Pancreas (tissue), 10 donors: ENCODE measurements at places on chromosomes 7 and 10. TPM values are rescaled to one million over a fixed set of nuclear protein-coding genes. Genes with fewer than 3 reads are reported as not detected.

MYO3A gene
- total RNA-seq = 0.97 TPM

AOAH gene
- total RNA-seq = 9.0 TPM

GRCh38 chr7:151793531-151793951, 83.4 kb downstream of the PRKAG2 start:
- DNase-seq = no peak

FGFR2 gene
- total RNA-seq = 41.6 TPM

GRCh38 chr10:125513429-125514182, 169.4 kb downstream of the TEX36 start:
- no peak for DNase-seq

LEP gene
- 0.06 TPM for total RNA-seq

GRCh38 chr10:117539903-117540639, 2.5 kb upstream of the EMX2 start:
- DNase-seq = no peak

- no peak for DNase-seq
Observed at GRCh38 chr7:105885387-105886111, 9.2 kb upstream of the ATXN7L1 start.

DNA sequence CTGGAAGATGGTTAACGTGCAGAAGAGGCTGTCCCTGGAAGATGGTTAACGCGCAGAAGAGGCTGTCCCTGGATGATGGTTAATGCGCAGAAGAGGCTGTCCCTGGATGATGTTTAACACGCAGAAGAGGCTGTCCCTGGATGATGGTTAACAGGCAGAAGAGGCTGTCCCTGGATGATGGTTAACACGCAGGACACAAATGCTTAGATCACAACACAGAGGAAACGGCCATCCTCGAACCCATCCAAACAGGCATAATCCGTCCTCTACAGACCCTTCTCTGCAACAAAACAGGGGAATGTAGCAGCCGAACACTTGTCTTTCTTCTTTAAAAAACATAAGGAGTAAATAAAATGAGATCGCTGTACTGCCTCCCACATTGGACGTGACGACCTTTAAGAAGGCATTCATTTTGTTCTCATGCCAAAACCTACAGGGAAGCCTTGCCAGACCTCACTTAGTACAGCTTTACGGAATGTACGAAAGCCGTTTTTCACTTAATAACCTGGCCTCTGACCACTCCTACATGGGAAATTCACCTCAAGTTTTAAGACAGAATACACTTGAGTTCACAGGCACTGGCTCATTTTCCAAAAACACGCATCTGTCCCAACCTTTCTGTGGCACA, 245.2 kb downstream of the ZMYND11 start:
- DNase-seq = no peak

DNA sequence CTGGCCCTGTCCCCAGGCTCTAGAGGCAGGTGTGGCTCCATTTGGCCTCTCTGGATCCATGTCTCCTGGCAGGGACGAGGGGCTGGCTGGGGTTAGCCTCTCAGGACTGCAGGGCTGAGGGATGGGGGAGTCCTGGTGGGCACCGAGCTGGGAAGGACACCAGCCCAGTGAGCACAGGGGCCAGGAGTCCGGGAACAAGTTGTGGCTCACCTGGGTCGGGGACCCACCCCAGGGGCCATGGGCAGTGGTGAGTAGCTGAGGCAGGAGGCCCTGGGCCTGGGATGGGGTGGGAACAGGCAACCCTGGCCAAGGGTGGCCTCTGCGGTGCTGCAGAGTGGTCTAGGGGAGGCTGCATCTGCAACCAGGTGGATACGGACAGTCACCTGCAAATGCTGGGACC, 24.1 kb downstream of the ANTXRL start:
- no peak for DNase-seq

MBL2 gene
- not detected for total RNA-seq

- DNase-seq = no peak
Observed at GRCh38 chr10:60714233-60714632, 64.0 kb upstream of the CDK1 start.

DNA sequence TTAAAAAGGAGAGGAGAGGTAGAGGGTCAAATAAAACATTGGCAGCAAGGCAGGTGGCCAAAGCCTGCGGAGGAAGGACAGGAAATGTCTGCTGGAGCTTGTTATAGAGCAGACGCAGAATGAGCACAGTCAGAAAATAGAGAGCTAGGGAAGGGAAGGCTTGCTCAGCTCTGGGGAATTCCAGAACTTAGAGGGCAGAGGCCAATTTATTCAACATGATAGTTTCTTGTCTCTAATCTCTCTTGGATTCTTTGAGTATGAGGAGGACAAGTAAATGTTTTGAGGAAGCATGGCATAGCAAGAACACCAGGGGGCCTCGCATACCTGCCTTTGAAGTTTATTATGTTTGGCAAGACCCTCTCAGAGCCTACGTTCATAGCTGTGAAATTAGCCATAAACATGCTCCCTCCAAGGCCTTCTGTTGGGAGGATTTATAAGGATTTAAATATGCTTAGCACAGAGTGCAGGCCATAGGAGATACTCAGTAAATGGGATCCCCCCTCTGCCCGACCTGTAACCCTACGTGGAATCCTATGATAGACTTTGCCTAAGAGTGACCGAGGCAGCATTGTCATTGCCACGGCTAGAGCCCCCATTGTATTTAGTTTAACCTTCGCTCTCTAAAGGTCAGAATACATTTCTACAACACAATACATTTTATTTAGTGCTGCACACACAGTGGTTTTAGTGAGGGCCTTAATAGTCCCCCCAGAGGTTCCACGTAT, 293.9 kb downstream of the CCDC3 start:
- no peak for DNase-seq

DNA sequence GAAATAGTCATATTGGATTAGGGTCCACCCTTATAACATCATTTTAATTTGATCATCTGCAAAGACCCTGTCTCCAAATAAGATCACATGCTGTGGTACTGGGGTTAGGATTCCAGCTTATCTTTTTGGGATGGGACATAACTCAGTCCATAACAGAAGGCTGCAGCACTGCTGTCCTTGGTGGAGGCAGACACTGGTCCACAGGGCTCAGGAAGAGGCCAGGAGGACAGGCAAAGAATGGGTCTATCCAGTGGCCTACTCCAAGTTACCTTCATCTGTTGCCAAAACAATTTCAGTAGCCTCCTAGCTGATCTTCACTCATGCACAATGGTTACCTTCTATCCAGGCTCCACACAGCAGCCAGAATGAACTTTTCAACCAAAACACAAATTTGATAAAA, 387.0 kb downstream of the GRID1 start:
- DNase-seq = no peak

GRCh38 chr10:91944880-91945630, 21.5 kb downstream of the BTAF1 start:
- DNase-seq = no peak

DNA sequence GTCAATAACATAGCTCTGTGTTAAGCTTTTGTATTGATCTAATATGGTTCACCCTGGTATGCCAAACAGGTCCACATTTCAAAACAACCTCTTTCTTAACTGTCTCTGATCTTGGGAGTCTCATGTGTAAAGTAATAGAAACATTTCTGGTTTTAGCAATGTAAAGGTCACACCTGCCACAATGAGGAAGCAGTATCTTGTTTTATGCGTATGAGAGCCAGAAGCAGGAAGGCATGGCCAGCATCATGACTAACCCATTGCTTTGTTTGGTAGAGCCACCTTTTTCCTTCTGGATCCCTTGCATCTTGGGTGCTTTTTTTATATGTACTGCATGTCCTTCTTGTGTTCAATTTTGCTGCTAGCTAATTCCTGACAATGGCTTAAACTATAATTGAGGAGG, 411.3 kb upstream of the SEMA3C start:
- no peak for DNase-seq

DNA sequence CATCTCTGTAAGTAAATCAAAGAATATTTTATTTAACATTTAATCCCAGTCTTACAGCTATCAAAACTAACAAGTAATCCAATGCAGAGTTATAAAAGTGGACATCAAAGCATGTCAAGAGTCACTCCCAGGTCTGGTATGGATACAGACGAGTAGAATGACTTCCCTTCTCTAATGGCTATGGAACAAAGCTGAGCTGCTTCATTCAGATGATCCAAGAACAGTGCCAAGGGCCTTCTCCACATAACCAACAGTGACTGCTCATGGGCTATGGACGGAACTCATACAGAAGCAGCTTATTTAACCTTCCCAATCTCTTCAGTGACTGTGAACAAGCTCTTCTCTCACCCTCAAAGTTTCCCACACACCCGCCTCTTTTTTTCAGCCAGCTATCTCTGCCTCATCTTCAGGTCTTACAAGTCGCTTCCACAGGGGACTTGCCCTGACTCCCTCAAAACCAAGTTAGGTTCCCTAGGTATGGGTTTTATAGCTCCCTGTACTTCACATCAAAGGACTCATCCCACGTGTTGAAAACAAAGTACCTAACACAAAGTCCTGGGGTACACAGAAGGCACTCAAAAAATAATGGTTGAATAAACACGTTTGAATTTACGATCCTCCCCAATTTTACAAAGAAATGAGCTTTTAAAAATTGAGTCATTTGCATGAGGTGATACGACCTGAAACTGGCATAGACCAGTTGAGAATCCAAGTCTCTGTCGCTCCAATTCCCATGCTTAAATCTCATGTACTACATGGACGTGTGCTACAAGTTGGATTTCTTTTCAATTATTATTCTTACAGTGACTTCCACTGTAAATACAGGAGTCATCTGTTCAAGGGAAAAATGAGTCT, 3.1 kb downstream of the USP6NL start:
- no peak for DNase-seq

SPDYE11 gene
- not detected for total RNA-seq

DNA sequence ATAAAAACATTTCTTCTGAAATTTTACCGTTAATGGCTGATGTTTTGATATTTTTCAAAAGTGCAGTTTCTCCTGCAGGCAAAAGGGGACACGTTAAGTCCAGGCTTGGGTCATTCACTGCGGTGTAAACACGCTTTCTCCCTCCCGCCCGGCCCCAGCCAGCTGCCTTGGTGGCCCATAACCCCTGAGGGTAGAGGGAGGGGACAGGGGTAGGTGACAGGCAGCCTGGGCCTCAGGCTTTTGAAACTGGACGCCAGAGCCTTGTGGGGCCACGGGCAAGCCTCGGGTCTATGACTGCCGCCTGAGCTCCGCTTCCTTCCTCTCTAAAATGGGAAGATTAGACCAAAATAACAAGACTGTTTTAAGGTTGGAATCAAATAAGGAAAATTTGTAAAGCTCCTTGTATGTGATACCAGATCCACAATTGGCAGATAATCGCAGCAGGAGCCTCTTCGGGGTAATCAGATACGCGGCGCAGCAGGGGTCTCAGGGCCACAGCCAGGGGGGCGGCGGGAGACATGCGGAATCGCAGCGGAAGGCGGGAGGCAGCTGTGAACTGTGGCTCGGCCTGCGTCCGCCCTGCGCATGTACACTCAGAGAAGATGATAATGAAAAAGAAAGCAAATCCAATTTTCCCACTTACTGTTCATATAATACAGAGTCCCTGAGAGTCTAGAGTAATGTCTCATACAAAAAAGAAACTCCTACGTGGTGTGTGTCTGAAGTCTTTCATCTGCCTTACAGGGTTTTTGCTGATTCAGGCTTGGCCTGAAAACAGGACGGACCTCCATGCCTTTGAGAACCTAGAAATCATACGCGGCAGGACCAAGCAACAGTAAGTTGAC, 138.3 kb downstream of the EGFR start:
- no peak for DNase-seq

DNA sequence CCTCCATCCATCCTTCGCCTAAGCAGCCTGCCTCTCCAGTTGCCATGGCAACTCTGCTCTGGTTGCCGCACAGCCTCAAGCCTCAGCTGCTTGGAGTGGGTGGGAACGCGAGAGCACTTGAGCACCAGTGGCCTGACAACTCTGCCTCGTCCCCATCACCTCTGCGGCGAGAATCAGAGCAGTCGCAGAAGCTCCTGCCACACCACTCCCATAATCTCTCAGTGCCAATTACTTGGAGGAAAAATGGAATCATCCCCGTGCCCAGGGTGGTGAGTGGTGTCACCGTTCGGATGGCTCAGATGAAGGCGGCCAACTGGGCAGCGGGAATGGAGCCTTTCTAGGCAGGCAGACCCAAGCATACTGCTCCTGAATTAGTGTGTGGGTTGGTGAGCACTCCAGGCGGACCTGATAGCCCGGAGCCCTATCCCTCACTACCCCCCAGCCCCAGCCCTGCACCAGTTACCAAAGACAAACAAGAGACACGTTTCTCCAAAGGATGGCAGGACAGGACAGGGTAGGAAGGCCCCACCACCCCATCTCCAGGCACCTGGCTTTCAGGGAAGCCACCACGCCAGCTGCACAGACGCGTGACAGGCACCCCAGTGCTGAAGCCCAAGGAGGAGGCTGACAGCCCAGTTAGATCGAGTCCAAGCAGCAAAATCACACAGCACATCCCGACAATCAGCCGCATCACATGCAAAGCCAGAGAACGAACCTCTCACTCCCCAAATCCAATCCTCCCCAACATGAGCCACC, 335.4 kb downstream of the PTPRN2 start:
- no peak for DNase-seq

CLCN1 gene
- not detected for total RNA-seq

DNA sequence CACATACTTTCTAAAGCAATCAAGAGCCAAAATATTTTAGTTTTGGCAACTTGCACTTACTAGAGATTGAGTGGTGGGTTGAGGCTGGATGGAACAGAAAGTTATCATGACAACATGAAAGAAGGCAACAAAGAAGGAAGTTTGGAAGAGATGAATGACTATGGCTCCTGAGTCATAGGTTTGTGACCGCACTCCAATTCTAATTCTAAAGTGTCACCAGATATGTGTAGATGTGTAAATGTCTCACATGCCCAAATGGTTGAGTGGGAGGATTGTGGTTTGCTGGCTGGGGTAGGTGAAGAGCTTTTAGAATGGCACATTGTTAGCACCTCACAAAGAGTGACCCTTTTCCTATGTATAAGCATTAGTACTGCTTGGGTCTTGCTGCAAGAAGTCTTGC, 20.2 kb downstream of the TAS2R16 start:
- no peak for DNase-seq

DNA sequence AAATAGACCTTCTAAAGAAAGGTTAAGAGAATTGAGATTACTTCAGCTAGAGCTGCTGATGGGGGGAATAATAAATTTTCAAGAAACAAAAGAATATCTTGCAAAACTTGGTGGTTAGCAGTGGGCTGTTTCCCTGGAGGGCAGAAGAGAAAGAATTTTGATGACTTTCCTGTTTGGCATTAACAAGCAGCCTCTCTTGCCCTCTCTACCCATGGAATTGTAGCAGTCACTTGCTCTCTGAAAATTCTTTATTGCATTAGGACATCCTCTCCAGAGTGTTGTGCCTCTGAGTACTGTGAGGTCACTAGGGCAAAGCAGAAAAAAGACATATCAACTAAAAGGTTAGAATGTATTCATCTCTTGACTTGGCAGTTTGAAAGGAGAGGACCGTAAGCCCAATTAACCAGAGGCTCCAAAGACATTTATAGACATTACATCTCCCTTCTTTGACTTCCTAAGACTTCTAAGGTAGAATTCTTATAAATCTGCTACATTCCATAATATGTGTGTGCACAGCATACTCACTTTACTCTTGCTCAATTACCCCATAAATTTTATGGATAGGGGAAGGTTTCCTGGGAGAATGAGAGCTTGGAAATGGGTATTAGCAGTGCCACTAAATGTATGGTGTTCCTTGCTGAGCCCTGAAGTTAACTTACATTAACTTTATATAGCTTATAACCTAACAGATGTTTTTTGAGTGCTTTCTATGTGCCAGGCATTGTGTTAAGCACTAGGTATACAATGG, 215.3 kb downstream of the KIF20B start:
- no peak for DNase-seq

HPSE2 gene
- not detected for total RNA-seq
